ENCODE measurements at places on chromosomes 7 and 10. TPM values are rescaled to one million over a fixed set of nuclear protein-coding genes. Genes with fewer than 3 reads are reported as not detected.

DNA sequence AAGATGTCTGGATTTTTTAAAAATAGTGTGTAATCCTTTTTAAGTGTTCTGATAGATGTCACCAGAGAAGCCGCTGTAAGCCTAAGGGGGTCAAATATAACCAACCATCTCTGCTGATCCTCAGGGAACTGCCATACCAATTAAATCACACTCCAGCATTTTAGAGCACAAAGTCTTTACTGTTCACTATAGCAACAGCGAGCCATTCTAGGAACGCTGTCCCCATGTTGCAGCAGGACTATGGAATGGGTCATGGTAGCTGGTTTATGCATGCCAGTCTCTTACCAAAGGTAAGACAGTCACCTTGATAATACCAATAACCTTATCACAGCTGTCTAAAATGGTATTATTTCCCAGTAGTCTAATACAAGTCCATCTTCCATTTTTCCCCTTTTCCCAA, 33.5 kb downstream of the TRIM24 start:
- DNase-seq = no peak

DNA sequence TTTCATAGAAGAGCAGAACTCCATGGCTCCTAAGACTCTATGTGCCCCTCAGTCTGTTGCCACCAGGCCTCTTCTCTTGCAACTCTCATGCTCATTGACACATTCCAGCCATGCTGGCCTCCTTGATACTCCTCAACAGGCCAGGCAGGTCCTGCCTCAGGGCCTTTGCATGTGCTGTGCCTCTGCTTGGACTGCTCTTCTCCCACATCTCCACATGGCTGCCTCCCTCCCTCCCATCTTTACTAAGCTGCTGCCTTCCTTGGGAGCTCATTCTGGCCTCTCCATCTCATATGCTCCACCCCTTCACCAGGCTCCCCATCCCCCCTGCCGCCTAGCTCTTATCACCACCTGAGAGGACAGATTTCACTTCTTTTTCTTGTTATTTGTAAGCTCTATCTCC, 103.8 kb upstream of the GPR26 start:
- DNase-seq = no peak

- DNase-seq = no peak
These were observed 415.3 kb downstream of the DNAJB6 start for GRCh38 chr7:157751951-157752673.

- DNase-seq = no peak
These were observed 57.3 kb upstream of the ZEB1 start for GRCh38 chr10:31261511-31262311.

- DNase-seq = no peak
These were observed 56.8 kb downstream of the CACNB2 start for GRCh38 chr10:18196806-18197550.

- no peak for DNase-seq
These were observed 32.9 kb downstream of the NRCAM start for GRCh38 chr7:108423089-108423989.

DNA sequence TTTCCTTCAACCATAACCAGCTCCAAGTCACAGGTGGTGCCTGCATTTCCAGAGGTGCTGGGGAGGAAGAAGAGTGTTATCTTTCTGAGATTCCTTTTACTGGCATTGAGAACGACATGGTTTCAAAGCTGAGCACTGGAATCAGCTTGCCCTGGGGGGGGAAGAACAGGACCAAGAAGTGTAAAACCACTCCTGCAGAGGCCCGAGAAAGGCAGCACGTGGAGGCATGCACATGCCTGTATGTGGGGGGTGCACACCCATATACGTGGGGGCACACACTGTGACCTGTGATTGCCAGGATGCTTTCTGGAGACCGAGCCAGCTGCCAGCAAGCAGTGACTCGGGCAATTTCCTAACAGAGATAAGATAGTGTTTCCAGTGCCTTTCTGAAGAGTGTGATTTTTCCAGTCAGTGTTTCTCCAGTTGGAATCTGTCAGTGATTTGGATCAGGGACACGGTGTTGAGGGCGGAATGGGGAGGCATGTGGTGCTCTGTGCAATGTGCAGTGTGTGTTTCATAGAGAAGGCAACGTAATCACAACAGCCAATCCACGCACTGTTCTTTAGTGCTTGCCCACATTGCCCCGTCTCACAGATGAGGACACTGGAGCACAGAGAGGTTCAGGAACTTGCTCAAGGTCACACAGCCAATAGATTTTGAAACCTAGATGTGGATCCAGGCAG, 4.2 kb downstream of the LRRC27 start:
- no peak for DNase-seq

DNA sequence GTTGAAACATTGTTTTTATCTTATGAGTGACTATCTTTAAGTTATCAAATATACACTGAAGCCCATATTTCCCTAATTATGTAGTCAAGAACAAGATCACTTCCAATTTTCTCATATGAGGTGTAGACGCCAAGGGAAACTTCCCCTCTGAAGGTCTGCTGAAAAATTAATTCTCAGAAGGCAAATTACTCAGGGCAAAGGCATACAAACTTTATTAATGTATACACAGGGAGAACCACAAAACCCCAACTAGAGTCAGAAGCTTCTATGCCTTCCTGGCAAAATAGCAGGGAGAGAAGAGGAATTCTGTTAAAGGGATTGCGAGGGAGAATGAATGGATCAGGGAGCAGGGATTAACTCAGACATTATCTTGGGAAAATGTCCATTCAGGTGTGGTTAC, 83.4 kb downstream of the DOCK4 start:
- no peak for DNase-seq

DNA sequence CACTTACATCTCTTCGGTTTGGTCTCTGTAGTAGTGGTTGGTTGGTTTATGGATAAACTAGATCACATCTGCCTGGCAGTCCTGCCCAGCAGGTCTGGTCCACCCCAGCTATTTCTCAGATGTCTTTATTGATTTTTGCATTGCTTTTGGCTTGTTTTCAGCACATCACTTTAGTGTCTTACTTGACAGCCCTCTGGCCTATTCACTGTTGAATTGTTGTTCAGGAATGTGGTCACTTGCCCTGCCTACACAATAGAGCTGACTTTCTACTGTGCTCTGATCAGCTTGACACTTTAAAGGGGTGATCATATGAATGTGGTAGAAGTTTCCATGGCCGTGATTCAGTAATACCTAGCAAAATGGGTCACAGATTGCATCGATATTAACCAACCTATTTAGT, 719.2 kb upstream of the LRRN3 start:
- no peak for DNase-seq

GRCh38 chr7:92730808-92731207, 105.6 kb downstream of the CDK6 start:
- no peak for DNase-seq

DNA sequence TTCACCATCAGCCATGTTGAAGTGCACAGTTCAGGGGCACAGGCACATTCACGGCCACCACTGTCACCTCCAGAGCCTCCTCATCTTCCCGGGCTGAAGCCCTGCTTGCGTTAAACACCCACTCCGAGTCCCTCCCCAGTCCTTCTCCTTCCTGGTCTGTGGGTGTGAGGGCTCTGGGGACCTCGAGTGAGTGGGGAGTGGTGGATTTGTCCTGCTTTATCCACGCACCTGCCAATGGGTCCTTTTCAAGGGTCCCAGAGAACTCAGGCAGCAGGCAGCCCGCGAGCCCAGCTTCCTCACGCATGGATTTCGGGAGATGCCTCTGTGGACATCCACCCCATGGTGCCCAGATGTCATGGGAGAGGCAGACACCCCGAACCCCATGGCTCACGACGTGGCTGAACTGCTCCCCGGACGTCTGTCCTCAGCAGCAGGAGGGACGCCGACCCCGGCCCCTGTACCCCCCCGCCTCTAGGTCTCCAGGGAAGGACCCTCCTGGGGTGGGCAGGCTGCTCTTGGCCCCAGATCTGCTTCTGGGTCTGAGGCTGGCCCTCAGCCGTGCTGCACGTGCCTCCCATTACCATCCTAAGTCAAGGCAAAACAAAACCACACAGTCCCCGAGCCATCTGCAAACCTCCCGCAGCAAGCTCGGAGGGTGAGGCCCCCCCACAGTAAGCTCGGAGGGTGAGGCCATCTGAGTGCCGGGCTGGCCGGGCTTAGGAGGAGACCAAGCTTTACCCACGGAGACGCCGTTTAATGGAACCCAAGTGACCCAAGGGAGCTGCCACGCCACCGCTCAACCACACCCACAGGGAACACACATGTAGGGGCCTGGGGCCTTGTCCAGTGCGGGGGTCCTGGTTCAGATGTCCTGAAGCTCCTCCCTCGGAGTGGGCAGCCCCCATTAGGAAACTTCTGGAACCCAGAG, 9.0 kb downstream of the CYP2W1 start:
- no peak for DNase-seq

- no peak for DNase-seq
These were observed 126.8 kb upstream of the PCLO start for GRCh38 chr7:83289419-83289993.

GRCh38 chr10:9965341-9965740, 1052.3 kb upstream of the CELF2 start:
- no peak for DNase-seq

- no peak for DNase-seq
These were observed 590.3 kb upstream of the FOXK1 start for GRCh38 chr7:4091767-4092166.

- DNase-seq = no peak
These were observed 41.4 kb upstream of the GHITM start for GRCh38 chr10:84097787-84098353.

DNA sequence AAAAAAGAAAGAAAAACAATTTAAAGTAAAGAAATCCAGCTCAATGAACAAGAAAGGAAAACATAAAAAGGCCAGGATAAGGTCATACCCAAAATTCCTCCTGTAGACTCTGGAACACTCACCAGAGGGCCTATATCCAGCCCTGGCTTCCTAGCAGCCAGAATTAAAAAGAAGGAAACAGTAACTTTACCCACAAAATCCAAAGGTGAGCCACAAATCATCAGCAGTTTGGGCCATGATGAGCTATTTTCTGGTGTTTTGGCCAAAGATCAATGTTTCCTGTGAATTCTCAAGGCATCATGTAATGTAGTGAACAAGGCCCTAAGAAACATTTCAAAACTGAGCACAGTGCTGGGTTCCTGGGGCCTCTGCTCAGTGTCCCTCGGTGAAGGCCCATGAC, 87.8 kb downstream of the LARP4B start:
- no peak for DNase-seq

DNA sequence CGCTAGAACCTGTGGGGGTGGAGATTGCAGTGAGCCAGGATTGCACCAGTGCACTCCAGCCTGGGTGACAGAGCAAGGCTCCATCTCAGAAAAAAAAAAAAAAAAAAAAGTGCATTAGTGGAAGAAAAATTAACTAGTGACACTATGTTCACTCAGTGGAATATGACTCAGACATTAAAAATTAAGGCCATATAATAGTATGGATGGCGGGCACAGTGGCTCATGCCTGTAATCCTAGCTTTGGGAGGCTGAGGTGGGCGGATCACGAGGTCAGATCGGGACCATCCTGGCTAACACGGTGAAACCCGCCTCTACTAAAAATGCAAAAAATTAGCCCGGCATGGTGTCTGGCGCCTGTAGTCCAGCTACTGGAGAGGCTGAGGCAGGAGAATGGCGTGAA, 3.4 kb downstream of the PHYH start:
- DNase-seq = no peak

DNA sequence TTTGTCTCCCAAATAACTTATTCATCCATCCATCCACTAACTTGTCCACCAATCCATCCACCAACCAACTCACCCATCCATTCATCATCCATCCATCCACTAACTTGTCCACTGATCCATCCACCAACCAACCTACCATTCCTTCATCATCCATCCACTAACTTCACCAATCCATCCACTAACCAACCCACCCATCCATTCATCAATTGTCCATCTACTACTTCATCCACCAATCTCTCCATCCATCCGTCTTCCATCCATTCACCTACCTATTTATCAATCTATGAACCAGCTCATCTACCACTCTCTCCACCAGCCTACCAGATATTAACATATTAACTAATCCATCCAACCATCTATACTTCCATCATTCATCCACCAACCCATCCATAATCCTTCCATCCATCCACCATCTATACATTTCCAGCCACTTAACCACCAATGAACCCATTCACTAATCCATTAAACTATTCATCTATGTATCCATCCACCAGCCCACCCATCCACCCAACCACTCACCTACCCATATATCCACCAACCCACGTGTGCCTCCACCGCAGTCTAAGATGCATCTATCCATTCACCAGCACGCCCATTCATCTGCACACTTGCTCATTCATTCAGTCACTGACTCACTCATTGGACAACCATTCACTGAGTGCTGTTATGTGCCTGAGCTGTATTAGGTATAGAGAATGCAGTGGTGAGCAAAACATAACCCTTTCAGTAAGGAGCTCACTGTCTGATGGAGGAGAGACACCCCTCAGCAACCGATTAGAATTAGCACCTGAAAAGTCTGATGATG, 19.8 kb upstream of the TBL2 start:
- no peak for DNase-seq

- no peak for DNase-seq
These were observed 517.4 kb downstream of the PARD3 start for GRCh38 chr10:34297541-34298345.

IL15RA gene
- 10.5 TPM for total RNA-seq

GPR158 gene
- 2.9 TPM for total RNA-seq

PNLIP gene
- total RNA-seq = 1.3 TPM

FAM13C gene
- 0.42 TPM for total RNA-seq

GPR26 gene
- total RNA-seq = not detected

GIMAP5 gene
- 0.57 TPM for total RNA-seq

ATP5F1C gene
- total RNA-seq = 292 TPM

VAX1 gene
- not detected for total RNA-seq

GTF2IRD1 gene
- total RNA-seq = 34.5 TPM

CYP26C1 gene
- total RNA-seq = 0.07 TPM

TACR2 gene
- total RNA-seq = not detected

SEMA3A gene
- 14.2 TPM for total RNA-seq

Data from HCT116 (cell line).